ENCODE measurements at places on chromosomes 4 and X.

GRCh38 chr4:19416146-19416545 is 835.6 kb upstream of the SLIT2 start:
- DNase-seq: no peak

GRCh38 chr4:184382189-184382846 is 92.0 kb downstream of the IRF2 start:
- DNase-seq: no peak

DNA sequence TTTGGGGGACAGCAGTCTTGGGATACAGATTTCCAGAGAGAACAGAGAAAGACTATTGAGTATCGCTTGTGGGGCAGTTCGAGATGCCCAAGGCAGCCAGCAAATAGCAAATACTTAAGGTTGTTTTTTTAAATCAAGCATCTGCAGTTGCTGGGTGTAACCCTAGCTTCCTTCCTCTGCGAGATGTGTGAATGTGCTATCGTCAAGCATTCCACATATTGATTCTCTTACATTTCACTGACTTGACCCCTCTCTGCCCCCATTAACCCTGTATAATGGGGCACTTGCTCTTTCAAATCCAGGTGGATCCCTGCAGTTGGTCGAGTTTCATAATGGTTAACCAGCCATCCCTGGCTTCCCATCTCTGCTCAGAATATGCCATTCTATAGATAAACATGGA is 23.5 kb downstream of the KCNE5 start:
- DNase-seq: no peak

DNA sequence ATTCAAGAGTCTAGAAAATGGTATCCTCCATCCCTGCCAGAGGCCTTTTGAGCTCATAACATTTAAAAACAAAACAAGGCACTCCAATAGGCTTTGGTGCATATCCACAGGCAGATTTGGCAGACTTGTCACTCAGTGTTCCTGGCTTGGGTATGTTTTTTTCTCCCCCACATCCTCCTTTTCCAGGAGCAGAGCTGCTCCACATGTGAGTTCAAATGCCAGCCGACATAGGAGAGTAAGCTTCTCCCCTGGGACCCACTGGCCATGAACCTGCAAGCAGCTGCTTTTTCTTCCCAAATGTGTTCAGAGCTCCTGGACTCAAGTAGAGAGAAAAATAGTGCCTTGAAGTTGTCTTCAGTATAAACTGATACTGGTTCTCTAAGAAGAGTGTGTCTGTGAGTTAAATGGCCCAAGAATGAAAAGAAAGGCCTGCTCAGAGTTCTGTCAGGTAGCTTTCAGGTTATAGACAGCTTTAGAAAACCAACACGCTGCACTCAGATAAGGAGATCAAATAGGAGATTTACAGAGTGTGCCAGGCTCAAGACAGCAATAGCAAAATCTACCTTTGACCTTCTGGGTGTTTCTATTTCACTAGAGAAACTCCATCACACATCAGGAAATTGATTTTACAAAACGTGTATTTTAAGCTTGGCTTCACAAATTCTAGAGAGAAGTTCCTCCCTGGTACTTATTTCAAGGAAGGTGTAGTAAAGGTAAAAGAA is 162.5 kb upstream of the GALNT7 start:
- DNase-seq: no peak

DNA sequence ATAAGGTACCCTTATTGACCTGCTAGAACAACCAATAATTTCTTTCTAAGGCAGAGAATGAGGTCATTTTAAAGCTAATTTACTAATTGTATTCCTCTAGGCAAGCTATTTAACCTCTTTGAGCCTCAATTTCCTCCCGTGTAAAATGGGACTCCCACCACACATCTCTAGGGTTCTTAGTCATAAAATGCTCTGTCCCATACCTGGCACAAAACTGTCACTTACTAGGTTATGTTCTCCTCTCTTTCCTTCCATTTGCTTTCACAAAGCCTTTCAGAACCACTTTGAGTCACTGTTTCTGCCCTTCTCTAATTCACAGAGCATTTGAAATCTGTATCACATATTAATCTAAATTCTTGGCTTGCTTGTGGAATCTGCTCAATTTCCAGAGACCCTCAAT is 2.4 kb upstream of the GPR82 start:
- no peak for DNase-seq

DNA sequence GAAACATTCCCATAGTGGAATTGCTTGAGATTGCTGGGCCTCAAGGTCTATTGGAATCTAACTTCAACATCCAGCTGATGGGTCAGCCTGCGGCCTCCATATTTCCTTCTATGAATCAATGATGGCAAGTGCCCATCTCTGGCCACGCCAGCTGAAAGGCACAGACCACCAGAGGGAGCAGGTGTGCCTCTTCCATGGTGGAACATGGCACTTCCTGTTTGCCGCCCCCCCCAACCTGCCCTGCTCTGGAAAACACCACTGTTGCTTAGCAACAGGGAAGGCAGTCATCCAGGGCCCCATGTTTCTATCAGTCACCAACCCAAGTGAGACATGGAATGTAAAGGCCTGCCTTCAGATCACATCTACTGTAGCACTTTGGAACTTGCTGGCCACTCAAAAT is 11.6 kb downstream of the PAGE4 start:
- peak; percentile 52 for DNase-seq

DNA sequence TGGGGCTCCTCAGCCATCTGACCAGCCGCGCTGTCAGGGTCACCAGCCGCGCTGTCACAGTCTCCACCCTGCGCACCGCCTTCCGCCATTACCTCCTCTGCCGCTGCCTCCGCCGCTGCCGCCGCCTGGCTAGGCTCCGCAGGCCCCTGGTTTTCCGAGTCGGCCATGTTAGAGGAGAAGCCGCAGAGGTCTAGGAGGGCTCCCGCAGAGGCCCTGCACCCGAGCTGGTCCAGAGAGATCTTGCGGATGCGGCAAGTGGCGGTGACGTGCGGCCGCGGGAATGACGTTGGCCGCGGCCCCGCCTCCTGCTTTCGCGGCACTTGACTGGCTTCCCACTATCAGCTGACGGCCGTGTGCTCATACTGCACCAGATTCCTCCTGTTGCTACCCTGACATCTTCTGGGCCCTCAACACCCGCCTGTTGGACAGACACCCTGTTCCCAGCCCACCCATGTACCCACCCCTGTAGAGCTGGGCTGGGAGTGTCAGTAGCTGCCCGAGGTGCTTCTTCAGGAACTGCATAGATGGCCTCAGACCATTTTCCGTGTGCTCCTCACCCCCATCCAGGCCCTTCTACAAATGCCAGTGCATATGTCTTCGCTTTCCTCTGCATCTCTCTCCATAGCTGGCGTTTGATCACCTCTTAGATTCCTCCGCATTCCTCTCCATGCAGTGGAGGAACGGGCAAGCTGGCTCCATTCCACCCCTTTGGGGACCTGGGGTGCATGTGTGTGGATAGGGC is at the start of gene NAP1L5:
TSS of gene NAP1L5 (minus strand) at position 242 of the 742 bp plus-strand sequence. CDS start at position 167, 75 bp downstream.
- DNase-seq: peak; percentile 66

DNA sequence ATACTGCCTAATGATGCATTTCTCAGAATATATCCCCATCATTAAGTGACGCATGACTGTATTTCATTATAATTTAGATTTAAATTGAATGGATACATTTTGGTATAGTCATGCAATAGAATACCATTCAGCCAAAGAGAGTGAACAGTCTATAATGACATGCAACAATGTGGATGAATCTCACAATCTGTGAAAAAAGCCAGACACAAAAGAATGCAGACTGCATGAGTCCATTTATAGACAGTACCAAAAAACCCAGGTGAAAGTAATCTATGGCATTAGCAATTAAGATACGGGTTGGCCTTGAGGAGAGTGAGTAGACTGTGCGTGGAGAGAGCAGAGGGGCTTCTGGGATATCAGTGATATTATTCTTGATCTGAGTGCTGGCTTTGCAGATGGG is 239.7 kb upstream of the PGRMC2 start:
- DNase-seq: no peak

DNA sequence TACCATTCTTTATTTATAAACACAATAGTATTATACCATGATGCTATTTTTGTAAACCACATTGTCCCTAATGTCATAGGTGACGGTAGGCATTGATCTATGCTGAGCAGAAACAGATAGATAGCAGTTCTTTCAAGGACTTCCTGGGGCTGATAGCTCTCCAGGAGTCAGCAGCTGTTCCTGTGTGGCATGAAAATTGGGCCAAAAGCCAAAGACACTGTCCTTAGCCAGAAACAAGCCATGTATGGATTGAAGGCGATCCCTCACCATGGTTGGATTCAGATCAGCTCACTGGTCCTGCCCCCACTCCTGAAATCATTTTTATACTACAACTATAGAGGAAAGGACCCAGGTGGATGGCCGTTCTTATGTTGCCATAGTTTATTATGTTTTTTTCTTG is 53.6 kb downstream of the DDX60 start:
- no peak for DNase-seq

Measured in stimulated activated CD4-positive, alpha-beta T cell treated with anti-CD3 and anti-CD28 coated beads, Interleukin-2, amount 100 ng/mL, for 24 hours (primary cell).